GM12891 (cell line): ENCODE measurements at places on chromosomes 11 and 22.

GRCh38 chr11:45621588-45621987 is 43.8 kb downstream of the CHST1 start:
- no peak for DNase-seq

DNA sequence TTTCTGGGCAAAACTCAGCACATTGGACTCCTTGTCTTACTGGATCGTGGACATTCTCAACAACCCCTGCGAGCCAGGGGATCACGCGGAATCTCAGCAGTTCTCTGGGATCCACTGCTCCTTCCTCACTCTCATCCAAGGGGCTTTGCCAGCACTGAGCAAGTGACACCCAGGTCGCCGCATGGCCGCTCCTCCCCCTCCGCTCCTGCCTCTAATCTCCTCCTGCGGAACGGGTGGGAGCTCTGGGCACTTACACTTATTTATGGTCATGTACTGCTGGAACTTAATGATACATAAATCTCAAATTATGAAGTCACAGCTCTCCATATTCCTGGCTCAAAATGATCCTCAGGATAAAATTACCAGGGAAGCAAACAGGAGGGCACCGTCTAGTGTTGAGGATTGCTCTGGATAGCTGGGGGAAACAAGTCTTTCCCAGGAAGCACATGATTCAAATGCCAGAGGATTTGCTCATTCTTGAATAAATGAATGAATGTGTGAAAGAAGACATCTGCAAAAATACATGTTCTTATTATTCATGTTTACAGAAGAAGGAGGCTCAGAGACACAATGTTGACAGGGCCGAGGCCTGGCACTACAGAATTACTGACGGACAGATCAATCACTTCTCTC is 1077.3 kb downstream of the TBC1D22A start:
- DNase-seq: no peak

DNA sequence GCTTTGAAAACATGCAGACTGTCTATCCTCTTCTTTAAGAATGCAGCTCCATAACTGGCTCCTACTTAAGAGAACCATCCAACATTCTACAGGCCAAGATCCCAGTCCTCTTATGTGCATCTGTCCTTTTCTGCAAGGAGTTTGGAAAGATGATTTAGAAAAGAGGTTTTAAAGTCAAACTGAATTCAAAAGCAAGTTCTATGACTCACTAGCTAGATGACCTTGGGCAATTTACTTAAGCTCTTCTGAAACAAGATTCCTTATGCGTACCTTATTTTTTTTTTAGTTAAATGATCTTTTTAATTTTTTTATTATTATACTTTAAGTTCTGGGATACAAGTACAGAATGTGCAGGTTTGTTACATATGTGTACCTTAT is 29.2 kb downstream of the GUCY1A2 start:
- no peak for DNase-seq

DNA sequence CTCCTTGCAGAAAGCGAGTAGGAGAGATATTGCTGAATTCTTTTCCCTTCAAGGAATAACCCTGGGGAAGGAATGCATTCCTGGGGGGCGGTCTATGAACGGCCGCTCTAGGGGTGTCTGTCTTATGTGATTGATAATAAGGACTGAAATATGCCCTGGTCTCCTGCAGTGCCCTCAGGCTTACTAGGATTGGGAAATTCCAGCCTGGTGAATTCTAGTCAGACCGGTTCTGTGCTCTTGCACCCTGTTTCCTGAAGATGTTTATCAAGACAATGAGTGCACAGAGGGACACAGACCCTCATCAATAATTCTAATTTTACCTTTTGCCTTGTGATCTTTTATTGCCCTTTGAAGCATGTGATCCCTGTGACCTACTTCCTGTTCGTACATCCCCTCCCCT is 140.7 kb downstream of the LUZP2 start:
- no peak for DNase-seq

DNA sequence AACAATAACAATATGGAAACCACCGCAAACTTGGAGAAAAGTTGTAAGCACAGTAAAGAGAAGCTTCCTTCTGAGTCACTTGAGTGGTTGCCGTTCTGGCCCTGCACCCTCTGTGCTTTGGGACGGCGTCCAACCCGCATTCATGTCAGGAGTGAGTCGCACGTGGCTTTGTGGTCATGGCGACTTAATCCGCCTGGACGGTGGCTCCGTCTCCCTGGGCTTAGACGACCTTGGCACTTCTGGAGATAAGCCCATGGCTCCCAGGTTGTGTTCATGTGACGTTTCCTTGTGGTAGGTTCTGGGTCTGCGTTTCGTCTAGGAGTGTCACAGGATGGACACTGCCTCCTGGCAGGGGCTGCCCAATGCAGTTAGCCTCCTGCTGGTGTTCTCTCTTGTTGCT is 40.5 kb downstream of the TPCN2 start:
- DNase-seq: no peak

DNA sequence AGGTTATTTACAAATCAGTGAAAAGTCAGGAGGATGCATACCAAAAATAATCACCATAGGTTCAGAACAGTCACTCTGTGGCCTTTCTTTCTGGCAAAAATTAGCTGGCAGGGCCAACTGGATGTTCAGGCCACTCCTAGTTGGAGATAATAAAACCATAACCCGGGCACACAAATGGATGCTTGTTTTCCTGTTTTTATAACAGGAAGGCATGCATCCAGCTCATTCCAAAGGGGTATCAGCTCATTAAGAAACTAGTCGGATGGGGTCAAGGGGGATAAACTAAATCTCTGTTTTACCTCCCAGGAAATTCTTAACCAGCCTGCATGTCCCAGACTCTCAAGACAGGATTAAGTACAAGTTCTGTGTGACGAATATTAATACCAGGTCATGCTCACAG is 81.0 kb downstream of the FBXO7 start:
- DNase-seq: no peak

DNA sequence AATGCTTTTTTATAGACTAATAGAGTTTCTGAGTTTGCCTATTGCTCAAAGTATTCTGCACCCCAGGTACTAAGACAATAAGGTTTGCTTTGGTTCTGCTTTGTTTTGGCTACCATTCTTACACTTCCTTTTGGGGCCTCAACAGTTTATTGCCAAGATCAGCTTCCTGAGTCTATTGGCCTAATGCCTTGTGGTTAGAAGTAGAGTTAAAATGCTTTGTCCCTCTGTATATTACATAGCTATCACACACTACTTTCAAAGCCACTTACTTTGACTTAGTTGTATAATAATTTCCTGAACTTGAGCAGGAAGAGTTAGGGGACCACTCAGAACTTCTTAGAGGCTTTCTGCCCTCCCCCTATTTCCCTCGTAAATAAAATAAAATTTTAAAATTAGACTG is 96.5 kb downstream of the DLG2 start:
- no peak for DNase-seq

GRCh38 chr11:80542704-80543103 is 1101.9 kb upstream of the TENM4 start:
- DNase-seq: no peak

- DNase-seq: no peak
These were observed 32.1 kb downstream of the RPL27A start for GRCh38 chr11:8714622-8715225.

- DNase-seq: no peak
These were observed 59.7 kb upstream of the RASD2 start for GRCh38 chr22:35480627-35481550.

- DNase-seq: no peak
These were observed 4.9 kb upstream of the PTS start for GRCh38 chr11:112221274-112221835.

- no peak for DNase-seq
These were observed 14.3 kb downstream of the MYO7A start for GRCh38 chr11:77142091-77142975.

DNA sequence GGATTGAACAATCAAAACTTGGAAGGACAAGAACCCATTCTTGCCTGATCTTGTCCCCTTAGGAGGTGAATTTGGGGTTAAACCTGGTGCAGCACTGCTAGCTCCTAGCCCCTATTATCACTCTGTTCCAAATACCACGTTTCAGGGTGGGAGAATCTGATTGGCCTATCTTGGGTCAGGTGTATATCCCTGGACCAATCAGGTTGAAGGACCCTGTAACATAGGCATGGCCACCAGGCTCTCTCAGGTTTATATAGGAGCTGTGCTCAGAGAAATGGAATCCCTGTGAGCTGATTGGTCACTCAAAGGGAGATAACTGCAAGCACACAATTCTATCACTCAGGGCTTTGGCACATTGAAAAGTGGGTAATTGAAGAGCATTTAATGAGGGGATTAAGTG is 26.6 kb upstream of the AMPD3 start:
- DNase-seq: no peak

DNA sequence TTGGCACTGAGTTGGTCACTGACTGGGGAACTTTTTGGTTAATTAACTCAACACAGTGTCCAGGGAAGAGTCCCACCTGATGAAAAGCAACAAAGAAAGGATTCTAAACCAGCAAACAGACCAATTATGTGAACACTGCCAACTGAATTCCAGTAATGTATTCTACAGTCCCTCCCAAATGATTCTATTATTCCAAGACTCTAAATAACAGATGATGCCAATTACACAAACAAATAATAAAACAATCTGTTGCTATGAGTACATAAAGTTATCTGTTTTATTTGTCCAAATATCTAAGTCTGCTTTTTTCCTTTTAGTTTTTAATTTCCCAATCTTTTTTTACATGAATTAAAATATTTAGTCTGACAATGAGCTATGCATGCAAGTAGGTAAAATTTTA is 98.3 kb upstream of the TP53AIP1 start:
- DNase-seq: no peak

DNA sequence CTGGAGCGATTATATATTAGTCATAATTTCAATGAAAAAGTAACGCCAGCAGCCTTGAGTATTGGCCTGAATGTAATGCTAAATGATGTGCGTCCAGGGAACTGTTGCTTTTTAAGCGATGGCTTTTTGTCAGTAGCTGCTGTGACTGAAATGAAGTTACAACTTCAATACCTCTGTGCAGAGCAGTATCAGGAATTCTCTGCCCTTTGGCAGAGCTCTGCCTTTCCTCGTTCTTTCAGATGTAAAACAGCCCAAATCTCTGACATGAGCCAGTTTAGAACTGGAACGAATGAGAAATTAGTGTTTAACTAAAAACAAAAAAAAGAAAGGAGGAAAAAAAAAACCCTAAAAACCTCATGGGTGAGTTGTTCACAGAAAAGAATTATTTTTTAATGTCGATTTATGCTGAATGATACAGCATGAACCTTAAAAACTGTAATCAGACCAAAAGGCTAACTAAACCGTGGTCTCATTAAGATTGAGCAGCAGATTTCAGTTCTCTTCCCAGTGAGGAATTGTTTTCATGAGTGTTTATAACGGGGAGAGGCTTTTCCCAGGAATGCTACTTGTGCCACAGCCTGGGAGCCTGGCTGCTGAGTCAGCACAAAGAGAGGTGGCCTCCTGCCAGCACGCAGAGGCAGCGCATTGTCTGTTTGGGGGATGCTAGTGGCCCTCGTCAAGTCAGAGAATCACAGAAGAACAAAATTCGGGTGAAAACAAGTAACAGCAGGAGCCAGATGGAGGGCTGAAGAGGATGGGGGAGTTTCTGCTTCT is 146.2 kb upstream of the RASSF10 start:
- DNase-seq: no peak

- no peak for DNase-seq
These were observed 103.8 kb downstream of the CEP164 start for GRCh38 chr11:117431436-117431835.

DNA sequence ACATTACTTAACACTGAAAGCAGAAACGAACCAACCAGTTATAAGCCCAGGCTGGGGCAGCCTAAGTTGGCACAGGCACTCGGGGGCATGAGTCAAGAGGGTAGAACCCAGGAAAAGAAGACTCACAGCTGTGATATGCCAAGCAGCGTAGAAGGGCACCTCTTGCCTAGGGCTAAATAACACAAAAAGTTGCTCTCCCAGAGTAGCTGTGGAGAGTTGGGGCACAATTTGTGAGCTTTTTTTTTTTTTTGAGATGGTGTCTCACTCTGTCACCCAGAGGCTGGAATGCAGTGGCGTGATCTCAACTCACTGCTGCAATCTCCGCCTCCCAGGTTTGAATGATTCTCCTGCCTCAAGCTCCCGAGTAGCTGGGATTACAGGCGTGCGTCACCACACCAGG is 8.8 kb downstream of the CLMP start:
- no peak for DNase-seq

DNA sequence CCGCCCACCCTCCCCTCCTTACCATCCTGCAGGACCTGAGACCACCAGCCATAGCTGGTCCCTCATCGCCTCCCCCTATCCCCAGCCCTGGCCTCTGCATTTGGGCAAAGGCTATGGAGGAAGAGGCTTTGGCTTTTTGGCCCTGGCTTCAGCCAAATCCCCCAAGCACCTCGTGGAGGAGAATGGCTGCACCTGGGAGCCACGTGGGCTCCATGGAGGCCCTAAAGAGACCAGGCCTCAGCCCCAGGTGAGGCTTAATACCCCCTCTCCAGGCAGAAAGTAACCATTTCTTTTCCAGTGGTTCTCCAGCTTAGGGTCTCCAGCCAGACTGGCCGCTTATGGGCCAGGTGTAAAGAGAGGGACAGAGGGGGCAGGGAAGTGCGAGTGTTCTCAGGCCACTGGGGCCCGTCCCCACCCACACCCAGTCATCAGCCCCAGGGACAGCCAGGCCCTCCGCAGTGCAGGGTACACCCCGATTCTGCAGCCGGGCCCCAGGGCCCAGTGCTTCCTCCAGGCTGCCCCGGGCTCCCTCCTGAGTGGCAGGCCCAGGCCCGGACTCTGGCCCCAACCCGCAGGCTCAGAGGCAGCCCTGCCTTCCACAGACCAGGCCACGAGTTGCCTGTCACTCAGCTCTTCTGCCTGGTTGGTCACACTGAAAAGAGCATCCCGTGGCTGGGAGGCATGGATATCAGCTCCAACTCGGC is 26.4 kb downstream of the CDKN1C start:
- no peak for DNase-seq

GRCh38 chr11:96329855-96330510 is 13.0 kb downstream of the MAML2 start:
- no peak for DNase-seq

GRCh38 chr11:104529906-104530305 is 366.0 kb upstream of the PDGFD start:
- DNase-seq: no peak

GRCh38 chr11:65773784-65774411 is 6.9 kb downstream of the AP5B1 start:
- DNase-seq: no peak

DNA sequence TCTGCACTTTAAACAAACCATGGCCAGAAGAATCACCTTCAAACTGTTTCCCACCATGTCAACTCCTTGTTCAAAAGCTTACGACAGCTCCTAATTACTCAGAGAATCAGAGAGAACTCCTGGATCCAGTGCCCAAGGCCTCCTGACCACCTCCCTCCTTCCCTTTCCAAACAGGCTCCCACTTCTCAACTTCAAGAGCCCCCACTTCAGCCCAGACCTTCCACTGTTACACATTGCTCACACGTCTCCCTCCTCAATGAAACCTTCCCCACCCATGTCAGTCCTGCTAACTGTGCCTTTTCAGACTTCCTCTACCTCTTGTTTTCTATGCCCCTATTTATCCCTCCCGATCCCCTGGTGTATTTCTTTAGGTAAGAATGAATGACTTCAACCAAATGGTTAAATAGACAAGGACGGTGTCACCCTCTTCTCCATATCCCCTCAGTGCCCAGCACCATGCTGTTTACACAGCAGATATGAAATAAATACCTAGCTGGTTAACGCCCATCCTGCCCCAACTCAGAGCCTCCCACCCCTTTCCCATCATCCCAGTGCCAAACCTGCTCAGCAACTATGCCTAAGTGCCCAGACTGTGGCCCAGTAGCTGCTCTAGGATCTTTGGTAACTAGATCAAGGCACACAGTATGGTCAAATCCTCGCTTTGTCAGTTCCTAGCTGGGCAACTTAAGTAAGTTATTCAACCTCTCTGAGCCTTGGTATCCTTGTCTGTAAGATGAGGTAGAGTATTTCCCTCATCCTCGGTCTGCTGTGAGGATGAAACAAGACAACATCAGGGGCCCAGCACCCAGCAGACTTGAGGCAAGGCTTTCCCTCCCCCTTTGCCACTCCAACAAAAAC is 36.8 kb downstream of the PLEKHA7 start:
- DNase-seq: no peak
